ENCODE measurements at places on chromosomes 3 and 15.

GRCh38 chr3:55296030-55296429 lies 191.1 kb downstream of the WNT5A start:
- no peak for DNase-seq

GRCh38 chr3:162764808-162765071 lies 1268.1 kb downstream of the OTOL1 start:
- no peak for DNase-seq

GRCh38 chr3:115961380-115961779 lies 338.1 kb downstream of the GAP43 start:
- no peak for DNase-seq

DNA sequence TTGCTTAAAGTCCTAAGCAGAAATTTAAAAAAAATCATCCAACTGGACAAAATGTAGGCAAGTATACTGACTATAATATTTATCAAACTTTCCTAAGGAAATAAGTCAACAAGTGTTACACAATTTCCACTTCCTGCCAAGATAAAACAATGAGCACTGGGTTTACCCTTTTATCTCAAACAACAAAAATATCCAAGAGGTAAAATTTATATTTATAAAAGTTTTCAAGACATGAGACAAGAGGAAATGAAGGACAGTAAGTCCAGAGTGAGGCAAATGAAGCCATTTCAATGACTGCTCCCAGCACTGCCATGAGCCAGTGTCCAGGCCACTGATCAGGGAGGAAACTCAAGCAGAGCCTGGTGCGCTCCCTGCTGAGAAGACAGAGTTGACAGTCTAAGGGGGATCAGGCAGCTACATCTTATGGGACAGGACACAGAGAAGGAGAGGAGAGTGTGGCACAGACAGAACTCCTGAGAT lies 439.4 kb downstream of the RAP2B start:
- no peak for DNase-seq

DNA sequence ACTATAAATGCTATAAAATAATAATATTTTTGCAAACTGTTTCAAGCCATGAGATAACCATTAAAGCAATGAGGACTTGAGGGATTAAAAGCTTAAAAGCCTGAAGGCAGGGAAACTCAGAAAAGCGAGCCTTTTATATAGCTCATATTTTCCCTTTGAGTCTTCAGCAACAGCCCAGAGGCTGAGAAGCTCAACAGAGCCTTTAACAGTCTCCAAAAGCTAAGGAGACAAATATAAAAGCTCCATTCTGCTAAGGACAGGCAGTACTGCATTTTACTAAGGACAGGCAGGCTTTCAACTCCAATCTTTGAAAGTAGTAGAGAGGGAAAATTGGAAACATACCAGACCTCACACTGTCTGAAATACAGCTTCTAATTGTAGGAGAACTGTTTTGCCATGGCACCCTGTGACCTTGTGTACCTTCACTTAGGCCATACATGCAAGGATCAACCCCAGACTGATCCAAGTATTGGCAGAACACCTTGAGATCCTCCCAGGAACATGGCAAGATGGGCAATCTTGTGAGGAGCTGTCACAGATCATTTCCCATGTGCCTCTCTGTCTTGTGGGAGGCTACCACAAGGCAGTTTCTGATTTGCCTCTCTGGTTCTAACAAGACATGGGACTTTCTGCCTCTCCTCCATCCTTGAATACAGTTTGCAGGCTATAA lies 53.1 kb upstream of the ARNT2 start:
- no peak for DNase-seq

GRCh38 chr15:88243895-88244787 lies 12.4 kb downstream of the NTRK3 start:
- no peak for DNase-seq

- DNase-seq = no peak
Measured at GRCh38 chr3:112132554-112132953, 494 bp downstream of the GCSAM start.

DNA sequence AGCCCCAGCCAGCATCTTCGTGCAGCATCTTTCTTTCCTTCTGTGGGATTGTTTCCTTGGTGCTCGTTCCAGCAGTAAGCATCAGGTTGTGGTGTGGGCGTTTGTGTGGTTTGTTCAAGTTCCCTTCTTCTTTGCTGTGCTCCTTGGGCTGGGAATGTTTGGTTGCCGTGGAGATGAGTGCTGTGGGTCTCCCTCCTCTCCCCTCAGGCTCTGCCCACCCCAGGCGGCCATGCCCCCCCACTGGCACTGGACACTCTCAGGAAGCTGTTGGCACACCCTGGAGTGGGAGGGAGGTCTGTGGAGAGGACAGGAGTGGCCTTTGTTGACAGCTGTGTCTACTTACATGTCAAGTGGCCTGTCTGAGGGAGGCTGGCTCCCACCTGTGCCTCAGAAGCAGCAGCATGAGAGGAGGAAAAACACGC lies 46.5 kb upstream of the SACM1L start:
- peak; percentile 72 for DNase-seq

DNA sequence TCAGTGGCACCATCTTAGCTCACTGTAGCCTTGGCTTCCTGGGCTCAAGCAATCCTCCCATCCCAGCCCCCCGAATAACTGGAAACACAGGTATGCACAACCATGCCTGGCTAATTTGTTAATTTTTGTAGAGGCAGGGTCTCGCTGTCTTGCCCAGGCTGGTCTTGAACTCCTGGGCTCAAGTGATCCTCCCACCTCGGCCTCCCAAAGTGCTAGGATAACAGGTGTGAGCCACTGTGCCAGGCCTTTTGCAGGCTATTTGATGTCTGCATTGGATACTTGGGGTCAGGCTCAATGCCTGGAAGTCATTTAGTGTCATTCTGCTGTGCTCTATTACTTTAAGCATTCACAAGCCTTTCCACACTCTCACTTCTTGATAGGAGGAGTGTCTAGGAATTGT lies 17.6 kb downstream of the LIMD1 start:
- DNase-seq = no peak

GRCh38 chr3:154086286-154086685 lies 34.9 kb upstream of the ARHGEF26 start:
- no peak for DNase-seq

GRCh38 chr3:62567097-62568021 lies 194.0 kb upstream of the FEZF2 start:
- DNase-seq = no peak

GRCh38 chr3:46926447-46926846 lies 48.9 kb downstream of the PTH1R start:
- no peak for DNase-seq

- no peak for DNase-seq
Measured at GRCh38 chr3:77348244-77348855, 308.5 kb downstream of the ROBO2 start.

- no peak for DNase-seq
Measured at GRCh38 chr3:148102156-148102555, 595.5 kb upstream of the AGTR1 start.

DNA sequence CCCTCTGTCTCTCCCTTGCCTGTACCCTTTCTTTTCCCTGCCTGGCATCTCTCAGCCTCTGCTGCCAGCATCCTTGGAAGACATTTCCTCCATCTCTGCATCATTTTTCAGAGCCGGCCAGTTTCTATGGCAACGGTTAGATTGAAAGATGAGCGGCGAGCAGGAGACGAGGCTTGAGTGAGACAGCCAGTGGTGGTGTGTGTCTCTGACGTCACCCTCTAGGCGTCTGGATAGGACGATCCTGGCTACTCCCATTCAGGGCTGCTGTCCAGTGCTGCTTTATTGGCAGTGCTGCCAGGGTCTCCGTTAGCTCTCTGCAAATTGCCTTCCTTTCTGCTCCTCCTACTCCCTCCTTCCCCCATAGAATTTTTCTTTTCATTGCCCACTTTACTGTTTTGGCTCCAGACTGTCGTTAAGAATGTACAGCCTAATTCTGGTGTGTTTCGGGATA lies 57.9 kb downstream of the TRAK1 start:
- DNase-seq = peak; percentile 92

GRCh38 chr3:59374818-59375211 lies 325.0 kb upstream of the CFAP20DC start:
- no peak for DNase-seq

GRCh38 chr3:194481525-194482195 lies 5.1 kb downstream of the ATP13A3 start:
- DNase-seq = no peak

DNA sequence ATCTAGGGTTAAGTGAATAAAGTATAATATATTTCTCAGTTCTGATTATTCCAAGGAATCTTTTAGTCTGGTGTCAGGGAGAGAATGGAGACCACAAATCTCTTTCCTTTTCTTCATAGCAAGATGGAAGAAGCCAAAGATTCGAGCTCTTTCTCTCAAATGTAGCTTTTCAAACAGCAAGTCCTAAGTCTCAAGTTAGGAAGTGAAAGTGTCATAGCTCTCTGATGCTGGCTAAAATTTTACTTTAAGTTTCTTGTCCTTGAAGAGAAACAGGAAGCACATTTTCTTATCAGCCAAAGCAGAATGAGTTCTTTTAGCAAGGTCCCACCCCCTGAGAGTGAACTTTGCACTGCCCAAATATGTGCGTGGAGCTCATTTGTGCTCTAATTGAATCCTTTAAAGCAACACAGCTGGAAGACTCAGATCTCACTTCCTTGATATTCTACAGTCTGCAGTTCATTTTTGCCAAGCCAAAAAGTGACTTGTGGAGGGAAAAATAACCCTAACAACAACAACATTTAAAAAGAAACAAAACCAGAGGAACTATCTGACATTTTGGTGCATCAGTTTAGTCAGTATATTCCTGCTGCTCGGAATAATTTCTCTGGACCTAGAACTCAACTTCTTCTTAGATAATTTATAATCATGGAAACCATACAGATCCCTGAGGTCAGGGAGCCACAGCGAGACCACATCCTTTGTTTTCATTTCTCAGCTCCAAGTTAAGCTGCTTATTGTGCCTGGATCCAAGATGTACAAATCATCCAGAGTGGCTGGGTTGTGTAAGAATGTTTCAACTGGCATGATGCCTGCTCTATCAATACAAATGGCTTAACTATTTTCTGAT lies 238.7 kb upstream of the P2RY1 start:
- peak; percentile 56 for DNase-seq

DNA sequence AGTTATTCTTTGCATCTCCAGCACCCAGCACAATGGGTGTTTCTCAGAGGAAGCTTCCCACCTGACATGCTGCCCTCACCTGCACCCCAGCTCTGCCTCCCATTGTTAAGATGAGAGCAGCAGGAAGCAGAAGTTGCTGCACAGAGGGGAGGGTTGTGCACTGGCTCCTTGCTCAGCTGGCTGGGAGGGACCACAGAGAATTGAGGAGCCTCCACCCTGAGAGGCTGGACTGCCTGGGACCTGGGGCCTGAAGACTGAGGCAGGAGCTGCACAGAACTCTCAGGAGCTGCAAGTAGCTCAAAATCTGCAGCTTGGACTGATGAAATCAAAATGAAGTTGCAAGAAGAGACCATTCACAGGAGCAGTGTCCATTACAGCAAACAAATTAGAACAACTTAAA lies 222.3 kb upstream of the LINGO1 start:
- no peak for DNase-seq

GRCh38 chr3:17664923-17665322 lies 77.5 kb downstream of the TBC1D5 start:
- DNase-seq = no peak

GRCh38 chr15:83443076-83443847 lies 3.9 kb upstream of the SH3GL3 start:
- DNase-seq = no peak

GRCh38 chr3:63979093-63979885 lies 44.0 kb downstream of the PSMD6 start:
- DNase-seq = no peak

Data from femur (tissue), 1 donor.